ENCODE measurements at places on chromosomes 2 and 18. TPM values are rescaled to one million over a fixed set of nuclear protein-coding genes. Genes with fewer than 3 reads are reported as not detected.

DNA sequence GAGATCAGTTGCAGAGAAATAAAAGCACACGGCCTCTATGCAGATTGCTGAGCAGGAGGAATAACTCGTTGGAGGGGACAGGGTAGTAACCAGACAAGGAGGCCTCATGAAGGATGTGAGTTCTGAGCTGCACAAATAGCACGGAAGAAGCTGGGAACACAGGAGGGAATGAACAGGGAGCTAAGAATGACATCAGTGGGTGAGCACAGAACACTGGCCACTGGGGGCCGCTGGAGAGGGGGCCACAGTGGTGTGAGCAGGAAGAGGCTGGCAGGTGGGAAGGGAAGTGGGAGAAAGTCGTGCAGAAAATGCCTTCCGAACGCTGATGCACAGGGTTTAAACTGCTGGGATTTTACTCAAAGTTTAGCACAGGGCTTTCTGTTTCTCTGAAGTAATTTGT is 61.0 kb downstream of the ZAP70 start:
- H3K4me3 ChIP-seq = no peak overlapping the region
- H3K27ac ChIP-seq = no peak overlapping the region
- H3K36me3 ChIP-seq = peaks cover 47% of the 10 kb centered on the region
- no peaks in the 10 kb centered on the region for H3K27me3 ChIP-seq
- peaks cover 2% of the 10 kb centered on the region for H3K4me1 ChIP-seq

DNA sequence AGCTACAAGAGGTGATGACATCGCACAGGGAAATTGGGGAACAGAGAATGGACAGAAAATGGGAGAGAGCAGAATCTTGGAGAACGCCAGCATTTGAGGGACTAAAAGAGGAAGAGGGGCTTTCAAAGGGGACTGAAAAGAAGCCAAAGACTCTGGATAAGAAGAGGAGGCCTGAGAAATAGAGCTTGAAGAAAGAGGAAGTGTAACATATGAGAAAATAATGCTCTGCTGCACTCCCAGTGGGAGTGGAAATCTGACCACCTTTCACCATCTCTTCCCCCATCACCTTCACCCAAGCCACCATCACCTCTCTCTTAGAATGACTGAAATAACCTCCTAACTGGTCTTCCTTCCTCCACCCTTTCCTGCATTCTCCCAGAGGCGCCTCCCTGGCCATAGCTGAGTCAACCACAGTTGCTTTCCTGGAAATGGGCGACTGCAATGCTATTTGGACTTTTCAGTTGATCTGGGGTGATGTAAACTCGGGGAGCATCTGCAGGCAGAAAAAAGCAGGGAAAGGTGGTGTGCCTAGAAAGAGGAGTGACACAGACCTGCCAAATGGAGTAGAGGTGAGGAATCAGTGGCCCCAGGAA is 16.8 kb downstream of the CXCR1 start:
- DNase-seq = no peak
- H3K4me3 ChIP-seq = no peak overlapping the region
- H3K36me3 ChIP-seq = no peaks in the 10 kb centered on the region
- H3K27me3 ChIP-seq = peaks cover 22% of the 10 kb centered on the region

Gene CCL20
- total RNA-seq = 2.0 TPM

Gene TSPYL6
- not detected for total RNA-seq

Gene CRYBA2
- total RNA-seq = not detected

DNA sequence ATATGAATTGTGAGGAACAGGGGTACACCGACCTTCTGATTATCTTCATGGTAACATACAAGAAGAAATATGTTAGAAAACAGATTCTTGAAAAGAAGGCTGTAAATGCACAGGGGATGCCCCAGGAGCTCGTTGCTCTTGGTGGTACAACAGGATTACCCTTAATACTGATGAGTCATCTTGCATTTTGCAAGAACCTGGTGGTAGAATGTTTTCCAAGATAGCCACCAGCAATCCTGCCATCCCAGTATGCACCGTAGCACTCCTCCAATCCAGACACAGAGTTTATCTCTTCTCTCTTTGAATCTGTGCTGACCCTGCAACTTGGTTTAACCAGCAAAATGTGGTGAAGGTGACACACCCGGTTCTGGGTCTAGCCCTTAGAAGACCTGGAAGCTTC is 238.3 kb downstream of the EN1 start:
- DNase-seq = no peak
- H3K4me1 ChIP-seq = no peaks in the 10 kb centered on the region
- no peak overlapping the region for H3K27ac ChIP-seq

Gene STARD6
- not detected for total RNA-seq
